ENCODE measurements at places on chromosomes 2 and 18. TPM values are rescaled to one million over a fixed set of nuclear protein-coding genes. Genes with fewer than 3 reads are reported as not detected.

- DNase-seq: no peak
These were observed 141.4 kb upstream of the SERTAD2 start for GRCh38 chr2:64795024-64795592.

DNA sequence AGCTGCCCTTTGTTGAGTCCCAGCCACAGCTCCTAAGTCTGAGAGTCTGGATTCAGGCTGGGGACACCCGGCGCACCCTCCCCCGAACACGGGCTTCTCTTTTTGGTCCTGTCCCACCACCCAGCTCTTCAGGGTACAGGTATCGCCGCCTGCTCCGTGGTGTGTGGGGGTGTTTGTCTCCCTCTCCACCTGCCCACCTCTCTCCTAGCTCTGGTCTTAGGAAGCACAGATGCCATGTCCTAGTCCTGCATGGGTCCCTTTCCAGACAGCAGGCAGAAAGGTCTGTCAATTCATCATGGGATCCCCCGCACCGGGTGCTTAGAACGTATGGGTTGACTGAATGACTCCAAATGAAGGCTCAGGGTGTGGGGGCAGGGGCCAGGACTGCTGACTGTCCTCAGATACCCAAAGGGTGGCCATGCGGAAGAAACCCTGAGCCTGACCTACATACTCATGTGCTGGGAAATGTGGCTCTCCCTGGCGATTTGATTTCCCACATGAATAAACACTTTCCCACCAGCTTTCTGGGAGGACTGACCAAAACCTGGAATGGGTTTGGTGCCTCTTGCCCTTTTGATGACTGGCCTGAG lies 156.8 kb downstream of the CELF4 start:
- no peak for DNase-seq

GRCh38 chr2:109117780-109118179 lies 11.2 kb upstream of the SH3RF3 start:
- no peak for DNase-seq

GRCh38 chr2:217026161-217026560 lies 166.3 kb upstream of the TNP1 start:
- no peak for DNase-seq

- peak; percentile 24 for DNase-seq
These were observed 180.2 kb downstream of the RNF144A start for GRCh38 chr2:7097353-7097895.

GRCh38 chr2:96616128-96616527 lies 22.0 kb downstream of the KANSL3 start:
- DNase-seq: no peak

DNA sequence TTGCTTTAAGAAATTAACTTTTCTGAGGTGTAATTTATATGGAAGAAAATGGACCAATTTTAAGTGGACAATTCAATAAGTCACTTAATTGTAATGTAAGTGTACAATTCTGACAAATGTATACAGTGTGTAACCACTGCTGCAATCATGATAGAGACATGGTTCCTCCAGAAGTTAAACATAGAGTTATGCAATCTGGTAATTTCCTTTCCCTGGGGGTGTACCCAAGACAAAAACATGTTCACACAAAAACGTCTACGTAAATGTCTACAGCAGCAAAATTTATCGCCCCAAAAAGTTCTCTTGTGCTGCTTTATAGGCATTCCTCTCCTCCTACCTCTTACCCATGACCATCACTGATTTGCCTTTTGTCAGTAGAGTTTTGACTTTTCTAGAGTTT lies 141.5 kb downstream of the AQP4 start:
- no peak for DNase-seq

DNA sequence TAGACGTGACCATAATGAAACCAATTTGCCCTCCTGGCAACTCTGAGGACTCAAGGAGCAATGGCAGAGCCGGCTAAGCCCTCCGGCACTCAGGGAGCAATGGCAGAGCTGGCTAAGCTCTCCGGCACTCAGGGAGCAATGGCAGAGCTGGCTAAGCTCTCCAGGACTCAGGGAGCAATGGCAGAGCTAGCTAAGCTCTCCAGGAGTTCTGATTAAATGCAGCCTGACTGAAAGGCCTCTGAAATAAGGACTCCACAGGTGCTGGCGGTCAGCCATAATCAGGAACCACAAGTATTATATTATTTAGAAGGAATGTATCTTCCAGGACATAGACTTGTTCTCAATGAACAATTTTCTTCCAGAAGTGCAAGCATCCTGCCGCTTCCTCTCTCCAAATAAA lies 65.2 kb downstream of the C2orf76 start:
- DNase-seq: no peak

GRCh38 chr2:74816540-74817303 lies 17.2 kb upstream of the HK2 start:
- no peak for DNase-seq

GRCh38 chr2:75533135-75533534 lies 27.6 kb downstream of the EVA1A start:
- no peak for DNase-seq

GRCh38 chr2:110958346-110959119 lies 162.2 kb upstream of the BCL2L11 start:
- DNase-seq: no peak

- DNase-seq: peak; percentile 41
These were observed 1.6 kb downstream of the PPM1B start for GRCh38 chr2:44170311-44170717.

- no peak for DNase-seq
These were observed 20.1 kb upstream of the PPP3R1 start for GRCh38 chr2:68272246-68272994.

DNA sequence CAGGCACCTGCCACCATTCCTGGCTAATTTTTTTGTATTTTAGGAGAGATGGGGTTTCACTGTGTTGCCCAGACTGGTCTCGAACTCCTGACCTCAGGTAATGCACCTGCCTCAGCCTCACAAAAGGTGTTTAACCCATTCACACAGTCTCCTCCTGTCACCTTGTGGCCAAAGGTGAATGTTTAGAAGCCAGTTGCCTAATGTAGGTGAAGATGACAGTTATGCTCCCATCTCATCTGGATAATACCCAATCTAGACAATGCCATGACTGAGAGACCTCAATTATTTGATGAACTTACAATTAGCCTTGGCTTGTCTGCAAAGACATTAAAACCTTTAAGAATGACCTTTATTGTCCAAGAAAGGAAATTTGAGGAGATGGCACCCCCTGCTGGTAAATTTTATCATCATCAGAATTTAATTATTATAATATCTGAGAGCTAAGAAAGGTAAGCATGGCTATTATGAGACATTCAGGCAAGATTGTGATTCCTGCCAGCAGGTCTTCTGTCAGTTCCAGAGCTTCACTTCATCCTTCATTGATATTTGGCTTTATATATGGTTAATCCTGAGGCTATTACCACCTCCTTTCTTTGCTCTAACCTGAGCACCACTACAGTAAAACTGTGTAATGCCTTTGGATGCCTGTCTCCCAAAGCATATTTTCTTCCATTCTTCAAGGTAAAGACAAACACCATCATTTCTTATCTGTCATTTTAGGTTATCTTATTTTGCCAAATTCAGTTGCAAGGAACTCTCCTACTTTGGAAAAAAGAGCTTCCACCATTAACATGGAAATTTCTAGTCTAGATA lies 117.6 kb downstream of the FAM124B start:
- no peak for DNase-seq

DNA sequence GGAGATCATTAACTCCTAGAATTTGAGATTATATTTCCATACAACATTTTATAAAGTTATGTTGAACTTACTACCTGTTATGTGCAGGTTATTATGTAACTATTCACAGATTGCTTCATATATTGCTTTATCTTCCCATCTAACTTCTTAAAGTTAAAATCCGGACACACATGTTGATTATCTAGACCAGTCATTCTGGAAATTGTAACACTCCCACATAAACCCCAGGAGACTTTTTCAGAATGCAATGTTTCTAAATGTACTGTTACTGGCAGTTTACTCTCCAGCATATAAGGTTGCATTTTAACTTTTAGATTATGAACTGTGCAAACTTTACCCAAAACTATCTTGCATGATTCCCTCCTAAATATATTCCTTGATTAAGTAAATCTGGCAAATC lies 70.5 kb upstream of the FAM117B start:
- DNase-seq: no peak

GRCh38 chr2:238030422-238031155 lies 30.2 kb upstream of the SCLY start:
- DNase-seq: no peak

GRCh38 chr18:10852385-10853303 lies 296.7 kb downstream of the PIEZO2 start:
- no peak for DNase-seq

DNA sequence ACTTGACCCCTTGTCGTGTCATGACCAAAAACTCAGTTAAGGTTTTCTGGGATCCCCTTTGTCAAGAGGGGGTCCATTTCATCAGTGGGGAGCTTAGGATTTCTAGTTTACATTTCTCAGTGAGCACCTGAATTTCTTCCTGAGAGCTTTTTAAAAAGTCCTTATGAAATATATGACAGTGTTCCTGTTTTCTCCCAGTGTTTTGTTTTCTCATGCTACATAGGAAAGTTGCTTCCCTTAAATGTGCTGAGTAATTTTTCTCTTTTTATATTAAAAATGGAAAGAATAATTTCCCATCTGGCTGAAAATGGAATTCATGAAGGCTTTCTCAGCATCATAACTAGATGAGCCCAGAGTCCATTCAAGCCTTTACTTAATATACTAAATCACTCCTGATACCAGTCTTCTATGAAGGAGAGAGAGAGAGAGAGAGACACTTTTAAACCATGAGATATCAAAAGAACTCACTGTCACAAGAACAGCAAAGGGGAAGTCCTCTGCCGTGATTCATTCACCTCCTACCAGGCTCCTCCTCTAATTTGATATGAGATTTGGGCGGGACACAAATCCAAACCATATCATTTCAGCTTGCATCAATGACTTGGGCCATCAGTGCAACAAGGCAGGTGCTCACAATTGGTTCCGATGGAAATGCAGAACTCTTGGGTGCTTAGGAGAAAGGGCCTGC lies 61.1 kb downstream of the XRCC5 start:
- DNase-seq: no peak

GRCh38 chr2:206084439-206084869 lies 1.5 kb downstream of the INO80D start:
- no peak for DNase-seq

GRCh38 chr2:117199511-117199910 lies 615.0 kb upstream of the DDX18 start:
- no peak for DNase-seq

- peak; percentile 78 for DNase-seq
These were observed 212.1 kb upstream of the NCKAP5 start for GRCh38 chr2:133780099-133780996.

DNA sequence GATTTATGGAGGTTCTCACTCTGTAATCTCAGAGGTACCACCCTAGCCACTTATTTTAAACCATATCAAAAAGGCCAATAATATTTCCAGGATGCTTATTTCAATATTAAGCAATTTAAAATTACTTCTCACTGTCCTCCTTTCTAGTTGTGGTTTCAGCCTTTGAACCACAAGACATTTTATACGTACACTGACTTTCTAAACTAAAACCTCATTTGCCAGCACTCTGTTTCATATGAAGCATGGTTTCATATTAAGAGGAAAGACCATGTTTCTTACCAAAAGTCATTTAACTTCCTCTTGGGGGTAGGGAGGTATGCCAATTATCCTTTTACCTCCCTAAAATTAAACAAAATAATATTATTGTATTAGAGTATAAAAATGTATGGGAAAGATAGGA lies 399.8 kb downstream of the CDH7 start:
- DNase-seq: no peak

DNA sequence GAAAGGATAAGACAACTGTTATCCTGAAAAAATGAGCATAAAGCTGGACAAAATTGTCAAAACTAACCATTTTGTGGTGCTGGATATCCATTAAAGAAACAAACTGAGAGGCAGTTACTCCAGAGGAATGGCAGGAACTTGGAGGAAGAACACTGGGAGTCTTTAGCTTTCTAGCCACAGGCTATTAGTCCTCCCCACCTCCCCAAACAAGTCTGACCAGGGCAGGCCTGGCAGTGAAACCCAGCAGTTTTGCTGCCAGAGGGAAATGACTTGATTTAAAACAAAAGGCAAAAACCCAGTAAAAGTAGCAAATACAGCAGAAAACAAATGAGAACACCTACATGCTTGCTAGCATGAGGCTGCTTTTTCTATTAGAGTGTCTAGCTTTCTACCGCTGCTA lies 34.9 kb downstream of the OSBPL1A start:
- no peak for DNase-seq

GRCh38 chr2:239249776-239250175 lies 151.0 kb downstream of the HDAC4 start:
- DNase-seq: peak; percentile 56

GRCh38 chr18:8124232-8125146 lies 484.7 kb upstream of the RAB12 start:
- DNase-seq: no peak

- no peak for DNase-seq
These were observed 81.3 kb downstream of the CERKL start for GRCh38 chr2:181575650-181576025.

DNA sequence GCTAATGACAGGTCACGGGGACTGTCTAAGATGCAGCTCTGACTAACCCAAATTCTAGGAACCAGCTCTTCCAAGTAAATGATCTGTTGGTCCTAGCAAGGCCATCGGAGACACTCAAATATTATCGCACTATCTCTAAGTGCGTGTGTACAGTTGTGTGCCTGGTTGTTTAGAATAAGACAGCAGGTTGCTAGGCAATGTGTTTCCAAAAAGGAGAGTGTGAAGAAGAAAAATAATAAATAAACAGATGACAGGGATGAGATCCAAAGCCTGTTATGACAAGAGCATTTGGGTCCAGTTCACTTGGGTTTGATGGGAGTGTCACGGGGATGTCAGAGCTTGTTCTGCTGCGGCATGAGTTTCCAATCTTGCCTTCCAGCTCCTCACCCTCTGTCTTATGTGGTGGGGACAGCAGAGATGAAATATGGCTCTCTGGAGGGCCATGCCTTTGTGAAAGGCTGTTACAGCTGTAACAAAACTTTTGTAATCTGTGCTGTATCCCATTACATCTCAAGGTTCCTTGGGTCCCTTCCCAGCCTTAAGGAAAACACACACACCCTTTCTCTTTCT lies 127.5 kb upstream of the TNP1 start:
- no peak for DNase-seq

- no peak for DNase-seq
These were observed 788.7 kb upstream of the KLHL29 start for GRCh38 chr2:22596306-22596705.

DNA sequence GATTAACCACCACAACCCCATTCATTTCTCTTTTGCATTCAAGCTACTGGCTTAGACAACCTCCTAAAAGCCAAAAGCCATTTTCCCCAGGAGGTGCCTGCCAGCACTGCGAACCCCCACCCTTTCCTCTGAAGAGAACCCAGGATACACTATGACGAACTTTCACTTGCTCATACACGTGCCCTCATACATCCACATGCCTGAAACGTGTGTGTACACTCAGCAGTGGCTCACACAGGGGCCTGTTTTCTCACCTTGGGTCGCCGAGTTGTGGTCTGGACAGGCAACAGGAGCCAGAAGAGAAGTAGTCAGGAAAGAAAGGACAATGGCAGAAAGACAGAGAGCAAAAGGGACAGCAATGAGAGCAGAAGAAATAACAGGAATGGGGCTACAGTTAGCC lies 7.4 kb downstream of the DCTN1 start:
- no peak for DNase-seq

The UGT1A5 gene
- total RNA-seq: not detected

The SCRN3 gene
- total RNA-seq: 14.2 TPM

The FHOD3 gene
- total RNA-seq: under 0.01 TPM

The HOXD9 gene
- total RNA-seq: 16.8 TPM

The CIB4 gene
- total RNA-seq: not detected

The SDC1 gene
- total RNA-seq: 2.6 TPM

The UGT1A3 gene
- not detected for total RNA-seq

The CLIP4 gene
- 8.1 TPM for total RNA-seq

The ZSCAN30 gene
- 7.8 TPM for total RNA-seq

The IL36G gene
- not detected for total RNA-seq

The MAPK4 gene
- total RNA-seq: not detected

The CXCR2 gene
- not detected for total RNA-seq

The DQX1 gene
- not detected for total RNA-seq
